ENCODE measurements at places on chromosomes 4 and X.
A peak's percentile ranks its signal among the peaks of the same experiment; 100 is the strongest.

GRCh38 chrX:110699109-110699508 lies 96.5 kb downstream of the CHRDL1 start:
- DNase-seq, result peak; percentile 10

- no peak for DNase-seq
Measured at GRCh38 chr4:5710065-5710960, 688 bp upstream of the EVC start.

DNA sequence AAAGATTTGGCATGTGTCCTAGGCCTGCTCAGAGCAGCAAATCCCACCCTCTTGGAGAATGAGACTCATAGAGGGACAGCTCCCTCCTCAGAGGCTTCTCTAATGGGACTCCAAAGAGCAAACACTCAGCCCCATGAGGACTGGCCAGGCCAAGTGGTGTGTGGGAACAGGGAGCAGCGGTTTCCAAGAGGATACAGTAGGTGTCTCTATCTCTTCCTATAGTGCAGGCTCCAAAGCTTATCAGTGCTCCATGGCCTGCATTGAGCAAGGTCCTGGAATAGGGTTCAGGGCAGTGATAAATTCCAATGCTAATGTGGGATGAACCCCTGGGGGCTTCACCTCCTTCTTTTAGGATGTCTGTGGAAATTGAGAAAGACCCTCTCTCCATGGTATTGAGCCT lies 15.7 kb upstream of the MAGEA10 start:
- DNase-seq, result no peak

DNA sequence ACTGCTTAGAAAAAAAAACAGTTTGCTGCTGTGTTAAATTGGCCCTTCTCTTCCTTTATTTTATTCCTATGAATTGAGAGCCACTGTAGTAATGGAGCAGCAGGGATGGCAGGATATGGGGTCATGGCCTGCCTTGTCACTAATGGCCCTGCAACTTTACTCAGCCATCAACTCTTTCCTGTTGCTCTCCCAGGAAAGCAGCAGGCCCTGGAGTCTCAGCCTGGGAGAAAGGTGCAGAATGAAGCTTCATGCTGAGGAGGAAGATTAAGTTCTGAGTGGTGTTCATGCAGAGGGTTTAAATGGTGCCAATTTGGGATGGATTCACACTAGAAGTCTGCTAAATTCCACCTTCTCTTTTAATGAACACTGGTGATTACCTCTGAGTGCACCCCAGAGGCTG lies 285.6 kb downstream of the GPAT3 start:
- no peak for DNase-seq

DNA sequence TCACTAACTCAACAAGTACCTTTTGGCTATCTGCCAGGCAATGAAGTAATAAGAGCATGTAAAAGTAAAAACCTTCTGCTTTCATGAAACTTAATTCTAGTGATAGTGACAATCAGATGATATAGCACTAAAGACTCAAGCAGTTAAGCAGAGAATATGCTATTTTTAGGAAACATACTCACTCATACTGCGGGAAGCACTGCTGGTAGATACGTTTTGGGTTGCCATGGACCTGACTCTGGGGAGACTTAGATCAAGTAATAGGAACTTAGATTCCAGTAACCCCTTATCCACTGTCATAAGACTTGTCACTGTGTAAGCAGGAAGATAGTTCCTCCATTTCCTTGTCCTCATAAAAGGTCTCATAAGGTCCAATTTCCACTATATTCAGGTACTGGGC lies 386.3 kb downstream of the DMD start:
- no peak for DNase-seq

DNA sequence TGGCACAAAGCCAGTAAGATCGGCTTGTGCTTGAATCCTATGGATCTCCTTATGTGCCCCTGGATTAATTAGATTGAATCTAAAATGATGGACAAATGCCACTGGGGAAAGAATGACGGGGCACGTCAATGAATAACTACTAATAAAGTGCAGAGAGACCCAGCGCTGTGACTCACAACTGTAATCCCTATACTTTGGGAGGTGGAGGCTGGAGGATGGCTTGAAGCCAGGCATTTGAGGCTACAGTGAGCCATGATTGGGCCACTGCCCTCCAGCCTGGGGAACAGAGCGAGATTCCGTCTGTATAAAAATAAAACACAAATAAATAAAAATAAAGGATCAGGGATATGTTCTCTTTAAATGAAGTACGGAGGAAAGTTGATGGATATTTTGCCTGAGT lies 179.4 kb downstream of the DCHS2 start:
- DNase-seq, result no peak

GRCh38 chrX:24146283-24146949 lies 3.1 kb upstream of the ZFX start:
- no peak for DNase-seq

DNA sequence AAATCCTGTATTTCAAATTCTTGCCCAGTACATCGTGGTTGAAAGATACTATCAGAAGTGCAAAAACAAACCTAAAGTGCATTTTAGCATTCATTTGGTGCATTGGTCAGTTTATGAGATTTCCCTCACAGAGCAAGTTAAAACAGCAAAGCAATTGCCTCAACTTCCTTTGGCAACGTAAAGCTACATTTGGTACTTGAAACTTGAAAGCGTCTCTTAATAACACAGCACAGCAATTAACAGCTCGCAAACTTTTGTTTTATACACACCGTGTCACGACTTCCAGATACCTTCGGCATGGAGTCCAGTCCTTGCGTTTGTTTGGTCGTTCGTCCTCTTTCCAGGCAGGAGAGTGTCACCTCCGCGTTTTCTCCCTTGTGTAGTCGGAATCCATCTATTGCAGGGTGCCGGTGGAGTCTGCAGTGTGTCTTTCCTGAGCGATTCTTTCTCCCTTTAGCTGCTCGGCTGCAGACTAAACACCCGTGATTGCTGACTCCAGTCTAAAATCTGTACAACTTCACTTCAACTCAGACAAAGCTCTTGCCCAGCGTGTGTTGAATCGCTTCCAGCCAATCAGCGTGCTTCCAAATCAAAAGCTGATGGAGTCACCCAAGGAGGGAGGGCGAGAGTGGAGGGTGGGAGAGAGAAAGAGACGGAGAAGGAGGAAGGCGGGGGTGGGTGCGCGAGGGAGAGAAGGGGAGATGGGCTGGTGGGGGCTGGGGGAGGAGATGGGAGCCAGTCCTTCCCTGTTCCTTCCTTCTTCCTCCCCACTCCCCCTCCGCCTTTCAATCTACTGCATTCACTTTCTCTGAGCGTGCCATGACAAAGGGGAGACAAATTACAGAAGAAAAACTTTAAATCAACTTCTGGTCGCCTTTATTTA lies at the start of gene PCDH18:
Gene PCDH18 (minus strand): TSS at position 509 of the 883 bp plus-strand sequence. CDS start 406 bp downstream, at position 103.
- peak; percentile 100 for DNase-seq

DNA sequence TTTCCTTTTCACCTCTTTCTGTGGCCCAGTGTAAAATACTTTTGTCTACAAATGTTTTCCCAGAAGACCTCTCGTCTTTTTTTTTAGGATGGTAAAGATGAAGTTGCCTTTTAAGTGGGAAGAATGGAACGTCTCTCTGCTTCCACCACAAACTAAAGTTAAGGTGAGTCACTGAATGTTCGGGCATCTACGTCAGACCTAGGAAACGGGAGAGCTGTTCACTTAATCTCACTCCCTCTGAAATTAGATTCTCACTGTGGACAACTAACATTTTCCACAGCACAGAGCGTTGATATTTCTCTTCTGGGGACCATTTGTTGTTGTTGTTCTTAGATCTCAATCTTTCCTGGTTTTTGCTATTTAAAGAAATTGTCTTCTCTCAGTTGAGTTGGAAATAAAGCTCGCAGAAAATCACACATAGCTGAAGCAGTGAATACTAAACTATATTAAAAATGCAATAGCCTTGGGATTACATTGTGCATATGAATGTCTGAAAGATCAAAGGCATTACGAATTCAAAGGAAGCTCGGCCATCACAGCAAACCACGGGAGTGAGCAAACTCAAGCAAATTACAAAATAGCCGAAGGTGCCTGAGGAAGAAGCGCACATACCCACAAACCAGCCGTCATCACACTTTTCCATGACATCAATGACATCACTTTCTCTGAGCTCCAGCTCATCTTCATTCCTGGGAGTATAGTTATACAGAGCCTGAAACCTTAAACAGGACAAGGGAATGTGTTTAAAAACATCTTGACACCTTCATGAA lies 53.9 kb upstream of the PDLIM3 start:
- no peak for DNase-seq

GRCh38 chr4:13118633-13119032 lies 365.5 kb downstream of the RAB28 start:
- DNase-seq, result no peak

- no peak for DNase-seq
Measured at GRCh38 chrX:111349101-111349500, 62.9 kb downstream of the DCX start.

DNA sequence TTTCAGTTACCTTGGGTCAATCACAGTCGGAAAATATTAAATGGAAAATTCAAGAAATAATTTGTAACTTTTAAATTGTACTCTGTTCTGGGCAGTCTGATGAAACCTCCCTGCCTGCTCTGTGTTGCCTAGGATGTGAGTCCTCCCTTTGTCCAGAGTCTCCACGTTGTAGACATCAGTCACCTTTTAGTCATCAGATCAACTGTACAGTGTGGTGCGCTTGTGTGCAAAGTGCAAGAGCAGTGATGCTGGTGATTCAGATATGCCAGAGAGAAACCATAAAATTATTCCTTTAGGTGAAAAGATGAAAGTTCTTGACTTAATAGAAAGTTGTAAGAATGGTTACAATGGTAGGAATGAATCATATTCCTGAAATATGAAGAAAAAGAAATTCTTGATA lies 1.4 kb downstream of the SPATA4 start:
- DNase-seq, result no peak

- no peak for DNase-seq
Measured at GRCh38 chr4:52889354-52889753, 27.2 kb downstream of the RASL11B start.

DNA sequence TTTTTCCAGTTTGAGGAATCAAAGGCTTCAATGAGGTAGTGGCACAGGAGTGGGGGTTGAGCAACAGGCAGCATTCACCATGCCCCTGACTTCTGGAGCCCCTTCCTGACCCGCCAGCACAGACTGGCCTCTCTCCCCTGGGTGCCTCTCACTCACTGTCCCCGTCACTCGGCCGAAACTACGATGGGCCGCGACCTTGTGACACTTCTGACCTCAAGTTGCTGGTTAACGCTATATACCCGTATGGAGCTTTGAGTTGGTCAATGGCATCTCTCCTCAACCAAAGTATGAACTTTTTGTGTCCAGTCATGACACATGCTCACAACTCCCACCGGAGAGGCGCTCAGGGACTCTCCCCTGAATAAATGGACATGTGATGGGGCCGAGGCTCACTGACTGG lies 72.1 kb downstream of the IRF2 start:
- DNase-seq, result no peak

GRCh38 chr4:1715002-1715758 lies 3.1 kb upstream of the SLBP start:
- DNase-seq, result no peak

- DNase-seq, result no peak
Measured at GRCh38 chrX:33434256-33435092, 223.1 kb upstream of the DMD start.

DNA sequence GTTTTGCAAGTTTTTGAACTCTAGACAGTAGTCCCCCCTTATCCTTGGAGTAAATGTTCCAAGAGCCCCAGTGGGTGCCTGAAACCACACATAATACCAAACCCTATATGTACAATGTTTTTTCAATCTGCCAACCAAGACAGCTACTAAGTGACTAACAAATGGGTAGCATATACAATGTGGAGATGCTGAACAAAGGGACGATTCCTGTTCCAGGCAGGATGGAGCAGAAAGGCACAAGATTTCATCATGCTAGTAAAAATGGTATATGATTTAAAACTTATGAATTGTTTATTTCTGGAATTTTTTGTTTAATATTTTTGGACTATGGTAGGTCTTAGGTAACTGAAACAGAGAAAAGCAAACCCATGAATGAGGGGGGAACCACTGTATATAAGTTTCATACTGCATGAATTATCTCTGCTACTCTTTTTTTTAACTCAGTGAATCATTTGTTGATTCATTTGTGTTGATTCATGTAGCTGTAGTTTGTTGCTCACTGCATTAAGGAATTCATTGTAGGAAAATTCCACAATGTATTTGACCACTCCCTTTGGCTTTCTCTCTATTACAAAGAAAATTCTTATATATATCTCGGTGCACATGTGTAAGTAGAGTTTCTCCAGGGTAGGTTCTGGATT lies 21.9 kb upstream of the ANXA3 start:
- DNase-seq, result no peak

DNA sequence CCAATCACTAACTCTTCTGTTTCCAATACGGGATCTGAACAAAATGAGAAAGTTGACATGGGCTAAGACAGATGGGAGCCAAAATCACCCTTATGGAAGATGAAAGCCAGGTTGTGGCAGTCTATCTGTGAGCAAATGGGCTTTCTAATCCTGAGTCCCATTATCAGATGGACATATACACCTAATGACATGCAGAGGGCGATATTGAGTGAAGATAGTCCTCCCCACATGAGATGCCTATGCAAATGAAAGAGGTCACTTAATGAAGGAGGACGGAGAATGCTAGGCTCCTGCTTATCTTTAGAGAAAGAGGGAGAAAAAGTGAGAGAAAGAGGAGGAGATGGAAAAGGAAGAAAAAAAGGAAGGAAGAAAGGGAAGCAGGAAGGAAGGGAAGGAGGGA lies 547.5 kb downstream of the NLGN4X start:
- DNase-seq, result no peak

DNA sequence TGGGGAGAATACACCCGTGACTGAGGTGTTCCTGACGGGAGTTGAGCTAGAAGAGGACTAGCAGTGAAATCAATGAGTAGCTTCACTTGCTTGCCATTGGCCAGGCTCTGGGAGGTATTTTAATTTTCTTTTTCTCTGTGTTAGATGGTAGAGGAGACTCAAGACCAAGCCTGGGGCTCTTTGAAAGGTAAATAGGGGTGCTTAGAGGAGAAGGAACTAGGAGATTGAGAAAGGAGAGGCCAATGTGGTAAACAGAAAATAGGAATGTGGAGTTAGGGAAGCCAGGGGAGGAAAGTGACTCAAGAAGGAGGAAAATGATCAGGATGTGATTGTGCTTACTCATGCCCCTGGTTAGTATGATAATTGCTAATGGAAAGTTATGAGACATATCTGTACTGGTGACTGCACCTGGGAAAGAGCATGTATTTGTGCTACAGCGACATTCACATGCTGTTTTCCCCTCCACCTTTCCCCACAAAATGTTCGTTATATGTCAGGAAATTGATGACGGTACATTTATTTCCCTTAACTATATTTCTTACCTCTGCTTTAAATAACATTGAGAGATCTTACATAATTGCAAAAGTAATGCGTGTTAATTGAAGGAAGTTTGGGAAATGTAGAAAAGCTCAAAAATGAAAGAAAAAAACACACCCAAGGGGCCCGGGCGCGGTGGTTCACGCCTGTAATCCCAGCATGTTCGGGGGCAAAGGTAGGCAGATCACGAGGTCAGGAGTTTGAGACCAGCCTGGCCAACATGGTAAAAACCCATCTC lies 16.9 kb upstream of the LRBA start:
- DNase-seq, result no peak
